Ecto neural progenitor cell (in vitro differentiated cells): ENCODE measurements at places on chromosomes 4 and X.

DNA sequence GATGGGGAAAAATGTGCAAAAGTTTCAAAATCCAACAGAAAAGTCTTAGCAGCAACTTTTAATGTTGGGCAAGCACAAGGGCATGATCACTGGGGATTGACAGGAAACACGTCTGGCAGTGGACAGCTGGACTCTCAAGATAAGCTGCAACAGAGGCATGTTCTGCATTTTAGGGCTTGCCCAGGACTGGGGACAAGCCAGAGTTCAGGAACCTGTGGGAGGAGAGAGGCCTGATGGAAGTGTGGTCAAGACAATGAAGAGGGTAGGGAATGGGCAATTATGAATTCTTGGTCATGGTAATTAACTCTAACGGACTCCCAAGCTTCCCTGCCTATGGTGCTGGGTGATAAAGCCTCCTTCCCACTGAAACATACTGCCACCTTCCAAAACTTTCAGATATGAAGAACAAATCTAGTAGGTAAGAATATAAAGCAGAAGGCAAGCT is 48.4 kb downstream of the ANXA3 start:
- no peak for DNase-seq

GRCh38 chr4:83569987-83570386 is 34.1 kb downstream of the GPAT3 start:
- no peak for DNase-seq

GRCh38 chr4:107155366-107155765 is 119.3 kb upstream of the DKK2 start:
- DNase-seq, result no peak

GRCh38 chr4:168878623-168879022 is 131.4 kb downstream of the CBR4 start:
- DNase-seq, result no peak

DNA sequence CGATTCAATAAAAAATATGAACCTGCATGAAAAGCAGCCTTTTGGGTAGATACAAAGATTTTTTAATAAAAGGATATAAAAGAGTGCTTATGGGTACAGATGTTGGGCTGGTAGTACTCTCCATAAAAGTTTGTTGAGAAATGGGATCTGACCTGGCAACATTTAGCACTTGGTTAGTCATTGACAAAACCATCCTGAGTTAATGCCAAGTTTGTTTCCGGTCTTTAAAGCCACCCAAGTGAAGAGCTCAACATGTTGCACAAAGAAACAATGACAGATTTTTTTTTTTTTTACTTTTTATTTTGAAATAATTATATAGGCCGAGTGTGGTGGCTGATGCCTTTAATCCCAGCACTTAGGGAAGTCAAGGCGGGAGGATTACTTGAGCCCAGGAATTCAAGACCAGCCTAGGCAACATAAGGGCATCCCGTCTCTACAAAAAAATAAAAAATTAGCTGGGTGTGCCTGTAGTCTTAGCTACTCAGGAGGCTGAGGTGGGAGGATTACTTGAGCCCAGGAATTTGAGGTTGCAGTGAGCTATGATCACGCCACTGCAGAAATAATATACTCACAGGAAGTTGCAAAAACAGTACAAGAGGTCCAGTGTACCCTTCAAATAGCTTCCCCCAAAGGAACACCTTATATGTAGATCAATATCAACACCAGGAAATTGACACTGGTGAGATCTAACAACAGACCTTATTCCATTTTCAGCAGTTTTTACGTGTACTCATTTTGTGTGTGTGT is 16.6 kb downstream of the CHST7 start:
- no peak for DNase-seq

DNA sequence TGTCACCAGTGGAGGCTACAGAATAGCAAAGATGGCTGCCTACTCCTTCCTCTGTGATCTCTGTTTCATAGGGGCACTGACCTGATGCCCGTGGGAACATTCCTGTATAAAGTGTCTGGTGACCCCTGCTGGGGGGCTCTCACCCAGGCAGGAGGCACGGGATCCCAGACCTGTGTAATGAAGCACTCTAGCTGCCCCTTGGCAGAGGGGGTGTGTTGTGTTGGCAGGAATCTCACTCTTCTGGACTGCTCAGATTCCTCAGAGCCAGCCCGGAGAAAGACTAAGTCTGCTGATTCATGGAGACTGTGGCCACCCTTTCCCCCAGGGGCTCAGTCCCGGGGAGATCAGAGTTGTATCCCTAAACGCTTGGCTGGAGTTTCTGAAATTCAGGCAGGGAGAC is 648.3 kb downstream of the SPRY1 start:
- no peak for DNase-seq

DNA sequence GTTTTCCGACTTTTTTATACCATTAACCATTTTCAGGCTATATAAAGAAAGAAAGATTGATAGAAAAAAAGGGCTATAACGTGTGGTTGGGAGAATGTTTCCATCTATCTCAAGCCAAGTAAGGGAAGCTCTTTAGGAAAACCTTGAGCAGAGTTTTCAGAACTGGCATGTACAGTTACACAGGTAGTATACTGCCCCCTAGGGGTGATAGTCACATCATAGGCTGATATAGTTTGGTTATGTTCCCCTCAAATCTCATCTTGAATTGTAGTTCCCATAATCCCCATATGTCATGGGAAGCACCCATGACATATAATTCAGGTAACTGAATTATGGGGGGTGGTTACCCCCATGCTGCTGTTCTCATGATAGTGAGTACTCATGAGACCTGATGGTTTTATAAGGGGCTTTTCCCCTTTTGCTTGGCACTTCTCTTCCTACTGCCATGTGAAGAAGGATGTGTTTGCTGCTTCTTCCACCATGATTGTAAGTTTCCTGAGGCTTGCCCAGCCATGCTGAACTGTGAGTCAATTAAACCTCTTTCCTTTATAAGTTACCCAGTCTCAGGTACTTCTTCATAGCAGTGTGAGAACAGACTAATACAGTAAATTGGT is 186.8 kb downstream of the TMA16 start:
- no peak for DNase-seq

DNA sequence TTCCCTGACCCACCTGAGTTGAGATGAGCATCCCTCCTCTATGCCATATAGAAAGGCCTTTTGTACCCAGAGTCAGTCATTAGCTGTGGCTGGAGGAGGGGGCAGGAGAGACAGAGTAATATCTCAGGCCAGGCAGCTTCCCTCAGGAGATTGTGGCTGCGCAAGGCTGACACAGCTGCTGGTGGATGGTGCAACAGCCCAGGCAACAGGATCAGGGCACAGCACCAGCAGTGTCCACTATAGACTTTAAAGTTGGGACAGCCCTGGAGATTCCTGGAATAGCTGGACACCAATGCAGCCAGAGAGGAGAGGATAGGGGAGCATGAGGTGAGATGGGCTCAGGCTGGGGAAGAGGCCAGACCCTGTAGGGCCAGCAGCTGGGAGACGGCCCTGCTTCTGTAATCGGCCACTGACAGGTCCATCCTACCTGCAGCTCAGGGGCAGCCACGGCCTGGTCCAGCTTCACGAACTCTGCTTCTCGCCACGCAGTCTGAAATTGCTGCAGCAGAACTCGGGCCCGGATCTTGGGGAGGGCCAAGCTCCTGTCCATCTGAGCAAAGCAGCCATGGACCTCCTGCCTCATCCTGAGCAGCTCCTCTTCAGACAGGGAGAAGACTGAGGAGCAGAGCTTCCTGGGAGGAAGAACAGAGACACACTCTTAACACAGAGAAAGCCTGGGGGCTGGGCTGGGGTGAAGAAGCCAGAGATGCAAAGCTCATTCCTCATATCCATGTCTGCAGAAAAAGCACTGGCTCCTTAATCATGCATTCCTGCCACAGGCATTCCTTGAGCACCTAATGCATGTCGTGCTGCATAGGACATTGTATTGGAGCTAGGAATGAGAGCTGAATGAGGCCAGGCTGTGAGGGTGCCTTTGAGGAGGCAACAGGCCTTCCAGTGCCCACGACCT is 90.1 kb downstream of the EVC2 start:
- no peak for DNase-seq

GRCh38 chrX:53474707-53475106 is 40.5 kb upstream of the HSD17B10 start:
- DNase-seq, result no peak

DNA sequence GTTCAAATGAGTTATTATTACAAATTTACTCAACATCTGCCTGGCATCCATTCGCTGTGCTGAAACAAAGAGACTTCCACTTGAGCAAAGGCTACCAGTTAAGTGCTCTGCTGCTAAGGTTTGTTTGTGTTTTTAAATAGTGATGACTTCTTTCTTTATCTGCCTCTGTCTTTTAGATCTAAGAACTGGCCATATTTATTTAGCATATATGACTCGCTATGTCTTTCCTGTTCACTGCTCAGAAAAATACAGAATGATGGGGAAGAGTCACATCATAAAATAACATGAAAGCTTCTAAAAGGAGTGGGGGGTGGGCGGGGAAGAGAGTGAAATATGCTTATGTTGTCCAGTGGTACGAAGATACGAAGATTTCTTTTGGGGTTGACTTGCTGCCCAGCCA is 322.2 kb downstream of the GPAT3 start:
- DNase-seq, result no peak

DNA sequence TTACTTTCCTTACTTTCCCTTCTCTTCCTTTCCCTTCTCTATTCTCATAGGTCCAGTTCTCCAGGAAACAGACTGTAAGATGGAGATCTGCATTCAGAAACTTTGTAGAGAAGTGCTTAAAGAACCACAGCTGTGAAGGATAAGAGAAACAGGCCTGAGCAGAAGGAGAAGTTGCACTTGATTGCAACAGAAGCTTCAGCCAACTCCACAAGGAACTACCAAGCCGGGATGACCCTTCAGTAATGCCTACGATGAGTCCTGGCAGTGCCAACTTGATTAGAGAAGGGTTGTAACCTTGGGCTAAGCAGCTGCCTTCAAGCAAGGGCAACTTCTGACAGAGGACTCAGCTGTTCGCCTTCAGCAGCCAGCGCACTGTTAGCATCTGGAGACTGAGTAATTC is 413.3 kb upstream of the RASGEF1B start:
- no peak for DNase-seq

DNA sequence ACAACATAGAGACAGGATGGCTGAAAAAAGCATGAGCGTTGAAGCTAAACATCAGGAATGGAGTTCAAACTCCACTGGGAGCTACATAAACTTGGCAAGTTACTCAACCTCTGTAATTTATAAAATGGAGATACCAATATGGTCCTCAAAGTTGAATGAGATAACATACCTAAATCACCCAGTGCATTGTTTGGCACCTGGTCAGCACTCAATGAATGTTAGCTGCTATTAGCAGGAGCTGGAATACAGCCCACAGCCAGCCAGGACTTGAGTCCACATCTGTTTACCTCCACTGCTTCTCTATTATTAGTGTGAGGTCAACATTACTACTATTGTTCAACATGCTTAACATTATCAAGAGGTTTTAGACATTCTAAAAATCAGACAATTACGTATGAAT is 97.9 kb downstream of the NR3C2 start:
- DNase-seq, result no peak

DNA sequence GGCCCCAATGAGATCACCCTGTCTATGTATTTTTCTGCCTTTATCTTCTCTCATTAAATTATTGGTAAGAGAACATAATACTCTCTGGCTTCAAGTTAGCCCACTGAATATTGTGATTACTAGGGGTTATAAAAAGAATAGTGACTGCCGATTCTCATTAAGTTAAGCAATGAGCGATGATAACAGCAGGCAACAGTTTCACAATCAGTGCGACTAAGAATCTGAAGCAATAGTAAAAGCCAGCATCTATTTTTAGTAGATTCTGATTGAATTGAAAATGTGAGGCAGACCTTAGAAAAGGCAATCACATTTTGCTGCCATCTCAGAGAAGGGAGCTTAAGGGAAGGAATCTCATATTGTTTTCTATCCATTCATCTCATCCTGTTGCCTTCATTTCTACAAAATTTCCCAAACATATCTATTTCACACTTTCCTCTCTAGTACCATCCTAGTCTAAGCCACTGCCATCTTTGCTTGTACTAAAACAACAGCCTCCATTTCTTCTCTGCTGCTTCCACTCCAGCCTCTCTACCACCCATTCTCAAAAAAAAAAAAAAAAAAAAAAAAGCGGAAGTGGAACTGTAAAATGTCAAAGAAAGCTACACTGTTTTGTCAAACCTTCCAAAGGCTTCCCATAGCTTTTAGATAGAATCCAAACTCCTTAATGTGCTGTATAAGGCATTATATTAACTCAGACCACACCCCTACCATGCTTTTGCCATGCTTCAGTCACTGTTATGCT is 17.4 kb downstream of the GABRA4 start:
- no peak for DNase-seq

DNA sequence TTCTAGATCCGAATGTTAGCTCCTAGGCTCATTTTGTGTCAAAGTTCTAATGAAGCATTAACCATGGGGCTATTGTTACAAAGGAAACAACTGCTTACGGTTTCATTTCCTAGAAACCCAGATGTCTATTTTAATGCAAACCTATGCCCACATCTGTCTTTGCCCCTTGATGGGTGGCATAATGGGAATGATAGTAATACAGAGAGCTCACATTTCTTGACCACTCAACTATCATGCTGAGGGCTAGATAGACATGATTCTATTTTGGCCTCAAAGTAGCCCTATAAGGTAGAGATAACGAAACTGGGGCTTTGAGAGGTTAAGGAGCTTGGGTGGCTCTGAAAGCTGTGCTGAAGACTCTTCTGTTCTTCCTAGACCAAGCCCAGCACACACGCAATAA is 1.9 kb downstream of the TLR7 start:
- DNase-seq, result no peak

DNA sequence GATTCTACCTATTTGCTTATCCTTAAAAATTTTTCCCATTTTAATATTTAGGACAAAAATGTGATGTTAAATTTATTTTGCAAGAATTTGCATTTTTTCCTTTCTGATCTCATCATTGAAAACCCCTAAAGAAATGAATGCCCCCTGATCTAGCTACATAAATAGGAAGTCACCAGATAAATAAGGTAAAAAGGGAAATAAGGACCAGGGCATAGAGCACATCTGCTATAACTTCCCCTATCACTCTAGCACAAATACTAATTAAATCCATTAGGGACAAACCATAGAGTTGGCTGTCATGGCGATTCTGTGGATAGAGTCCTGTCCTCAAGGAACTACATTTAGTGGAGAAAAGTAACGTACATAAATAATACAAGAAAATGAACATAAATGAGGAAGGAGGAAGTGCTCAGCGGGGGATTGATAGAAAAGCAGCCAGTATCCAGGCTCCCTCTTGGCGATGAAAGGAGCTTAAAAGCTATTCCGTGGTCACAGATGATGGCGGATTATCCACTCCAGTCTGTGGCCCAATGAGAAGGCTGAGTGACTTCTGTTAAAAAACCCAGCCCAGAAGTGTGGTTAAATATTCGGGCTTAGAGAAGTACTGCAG is 76.9 kb upstream of the RPL34 start:
- no peak for DNase-seq
